CD8-positive, alpha-beta memory T cell (primary cell): ENCODE measurements at places on chromosomes 5 and 9.

DNA sequence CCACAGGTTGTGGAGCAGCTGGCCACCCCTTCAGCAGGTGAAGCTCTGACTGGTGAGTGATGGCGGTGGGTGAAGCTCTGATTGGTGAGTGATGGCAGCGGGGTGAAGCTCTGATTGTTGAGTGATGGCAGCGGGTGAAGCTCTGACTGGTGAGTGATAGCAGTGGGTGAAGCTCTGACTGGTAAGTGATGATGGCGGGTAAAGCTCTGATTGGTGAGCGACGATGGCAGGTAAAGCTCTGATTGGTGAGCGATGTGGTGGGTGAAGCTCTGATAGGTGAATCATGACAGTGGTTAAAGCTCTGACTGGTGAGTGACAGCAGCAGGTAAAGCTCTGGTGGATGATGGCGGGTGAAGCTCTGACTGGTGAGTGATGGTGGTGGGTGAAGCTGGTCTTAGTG is 9.4 kb upstream of the ABO start:
- DNase-seq, result no peak

- no peak for DNase-seq
Measured at GRCh38 chr9:8371686-8372085, 572.1 kb upstream of the DMAC1 start.

- no peak for DNase-seq
Measured at GRCh38 chr5:146475906-146476305, 28.8 kb downstream of the TCERG1 start.

DNA sequence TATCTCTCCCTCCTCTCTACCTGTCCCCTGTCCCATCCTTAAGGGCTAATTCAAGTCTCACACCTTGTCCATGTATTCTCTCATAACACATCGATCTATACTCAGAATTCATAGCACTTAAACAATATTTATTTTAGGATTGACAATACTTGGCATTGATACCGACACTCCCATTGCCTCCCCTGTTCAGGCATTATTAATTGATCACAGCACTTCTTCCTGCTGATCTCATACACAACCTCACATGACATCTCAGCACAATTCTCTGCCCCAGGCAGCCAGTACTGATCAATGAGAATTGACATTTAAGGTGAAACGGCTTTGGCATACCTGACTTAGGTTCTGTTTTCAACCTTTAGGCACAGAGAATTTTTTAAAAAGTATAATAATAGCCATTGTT is 582.4 kb upstream of the BRINP1 start:
- no peak for DNase-seq

GRCh38 chr9:111330124-111330523 is at the start of gene OR2K2:
TSS of gene OR2K2 (minus strand) at chr9:111330224. CDS start at chr9:111328433, 1,791 bp downstream.
- no peak for DNase-seq
